ENCODE measurements at places on chromosomes 7 and 10.

GRCh38 chr7:150361807-150362621, 6.6 kb upstream of the REPIN1 start:
- DNase-seq: no peak

GRCh38 chr10:46001187-46001756, 29.0 kb downstream of the TIMM23 start:
- no peak for DNase-seq

GRCh38 chr7:70523249-70523988, 608.5 kb upstream of the GALNT17 start:
- no peak for DNase-seq

- no peak for DNase-seq
Observed at GRCh38 chr7:30278849-30279652, 5.3 kb upstream of the ZNRF2 start.

- DNase-seq: no peak
Observed at GRCh38 chr10:28680358-28680752, 3.0 kb downstream of the BAMBI start.

DNA sequence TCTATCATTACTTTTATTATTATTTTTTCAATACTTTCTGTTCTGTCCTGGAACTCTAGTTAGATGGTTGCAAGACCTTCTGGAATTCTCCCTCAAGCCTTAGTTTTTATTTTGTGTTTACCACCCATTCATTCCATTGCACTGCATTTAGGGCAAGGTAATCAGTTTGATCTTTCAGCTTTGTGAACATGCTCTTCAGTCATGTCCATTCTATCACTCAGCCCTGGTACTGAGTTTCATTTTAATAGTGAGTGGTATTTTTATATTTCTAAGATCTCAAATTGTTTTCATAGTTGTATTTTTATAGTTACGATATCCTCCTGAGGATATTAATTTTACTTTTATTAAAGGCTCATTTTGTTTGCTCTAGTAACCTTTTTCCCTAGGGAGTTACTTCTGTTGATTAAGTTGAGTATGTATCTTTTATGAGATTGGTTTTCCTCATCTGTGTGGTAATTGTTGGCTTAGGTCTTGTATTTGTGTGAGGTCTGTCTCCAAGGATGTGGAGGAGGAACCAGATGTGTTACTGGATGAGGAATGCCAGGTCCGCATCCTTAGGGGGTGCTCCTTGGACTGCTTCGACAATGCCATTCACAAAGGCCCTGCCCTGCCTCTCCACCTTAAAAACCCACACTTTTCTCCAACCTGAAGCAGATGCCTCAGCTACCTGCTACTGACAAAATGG, 46.7 kb upstream of the RAB18 start:
- DNase-seq: no peak

DNA sequence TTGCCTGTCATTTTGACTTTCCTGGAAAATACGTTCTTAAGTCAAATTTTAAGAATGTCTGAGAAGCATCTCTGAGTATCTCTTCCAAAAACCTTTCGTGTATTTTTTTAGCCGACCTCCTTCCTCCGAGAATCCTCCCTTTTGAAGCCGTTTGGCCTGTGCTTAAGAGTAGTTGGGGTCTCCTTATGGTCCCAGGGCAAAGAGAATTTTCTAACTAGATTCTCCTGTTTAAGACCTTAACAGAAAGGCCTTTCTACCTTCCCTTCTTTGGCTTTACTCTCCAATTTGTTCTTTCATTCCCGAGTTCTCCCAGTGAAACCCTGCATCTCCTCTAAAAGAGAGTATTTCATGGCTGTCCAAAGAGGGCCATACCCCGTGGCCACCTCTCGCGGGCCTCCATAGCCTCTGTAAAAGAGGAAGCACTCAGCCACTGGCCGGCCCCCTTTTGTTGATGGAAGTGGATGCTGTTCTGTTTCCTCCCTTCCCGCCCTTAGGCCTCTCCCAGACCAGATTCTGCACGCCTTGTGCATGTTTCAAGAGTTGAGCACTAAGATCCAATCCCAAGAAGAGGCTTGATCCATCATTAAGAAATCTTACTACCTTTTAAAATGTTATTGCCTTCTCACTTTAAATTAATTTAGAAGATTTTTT, 6.6 kb upstream of the FEZF1 start:
- no peak for DNase-seq

- DNase-seq: no peak
Observed at GRCh38 chr7:9782275-9782674, 1191.4 kb upstream of the PHF14 start.

Measured in activated CD4-positive, CD25-positive, alpha-beta regulatory T cell (primary cell).